ENCODE measurements at places on chromosomes 2 and 18. TPM values are rescaled to one million over a fixed set of nuclear protein-coding genes. Genes with fewer than 3 reads are reported as not detected.
A peak's percentile ranks its signal among the peaks of the same experiment; 100 is the strongest.

- no peak overlapping the region for H3K27ac ChIP-seq
- no peaks in the 10 kb centered on the region for H3K4me1 ChIP-seq
- DNase-seq = no peak
- H3K4me3 ChIP-seq = no peak overlapping the region
- no peaks in the 10 kb centered on the region for H3K27me3 ChIP-seq
Measured at GRCh38 chr2:233285921-233286320, 21.7 kb upstream of the SAG start.

GRCh38 chr2:47270421-47270820 is 115.3 kb upstream of the STPG4 start:
- no peak for DNase-seq
- H3K27me3 ChIP-seq = no peaks in the 10 kb centered on the region
- H3K4me3 ChIP-seq = no peak overlapping the region
- no peaks in the 10 kb centered on the region for H3K36me3 ChIP-seq
- peak overlapping the region; percentile 10 for H3K27ac ChIP-seq

DNA sequence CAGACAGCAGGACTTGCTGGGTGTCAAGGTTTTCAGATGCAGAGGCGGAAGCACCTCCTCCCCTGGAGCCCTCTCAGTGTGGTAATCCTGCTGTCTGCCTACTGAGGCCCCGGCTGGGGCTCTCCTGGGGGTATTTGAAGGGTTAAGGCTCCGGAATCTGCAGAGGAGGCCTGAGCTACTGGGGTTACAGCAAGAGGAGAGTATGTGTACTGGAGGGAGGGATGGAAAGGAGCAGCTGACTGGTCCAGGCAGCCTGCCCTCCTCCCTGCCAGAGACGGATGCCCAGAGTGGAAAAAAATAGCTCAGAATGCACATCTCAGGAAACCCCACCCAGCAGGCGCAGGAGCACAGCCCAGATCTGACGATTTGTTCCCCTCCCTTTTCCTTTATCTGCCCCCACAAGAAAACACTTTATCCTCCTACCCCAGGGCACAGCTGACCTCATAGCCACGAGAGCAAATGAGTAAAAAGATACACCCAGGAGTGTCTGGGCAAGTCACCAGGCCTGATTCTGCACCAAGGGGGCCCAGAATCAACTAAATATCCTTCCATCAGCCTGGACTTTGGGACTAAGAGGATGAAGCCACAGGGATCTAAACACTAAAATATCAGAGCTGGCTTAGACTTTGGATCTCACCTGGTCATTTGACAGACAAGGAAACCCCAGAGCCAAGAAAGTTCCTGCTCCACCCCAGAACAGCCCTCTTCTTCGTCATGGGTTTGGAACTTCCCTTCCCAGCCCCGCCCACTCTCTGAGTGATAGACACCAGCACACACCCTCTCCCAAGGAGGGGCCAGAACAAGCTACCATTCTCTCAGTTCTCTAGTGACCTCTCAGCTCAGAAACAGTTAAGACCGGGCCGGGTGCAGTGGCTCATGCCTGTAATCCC is 5.5 kb downstream of the TMBIM1 start:
- peak overlapping the region; percentile 28 for H3K4me3 ChIP-seq
- peaks cover 49% of the 10 kb centered on the region for H3K4me1 ChIP-seq
- no peaks in the 10 kb centered on the region for H3K36me3 ChIP-seq
- no peaks in the 10 kb centered on the region for H3K27me3 ChIP-seq
- peak; percentile 83 for DNase-seq
- H3K27ac ChIP-seq = peak overlapping the region; percentile 77

DNA sequence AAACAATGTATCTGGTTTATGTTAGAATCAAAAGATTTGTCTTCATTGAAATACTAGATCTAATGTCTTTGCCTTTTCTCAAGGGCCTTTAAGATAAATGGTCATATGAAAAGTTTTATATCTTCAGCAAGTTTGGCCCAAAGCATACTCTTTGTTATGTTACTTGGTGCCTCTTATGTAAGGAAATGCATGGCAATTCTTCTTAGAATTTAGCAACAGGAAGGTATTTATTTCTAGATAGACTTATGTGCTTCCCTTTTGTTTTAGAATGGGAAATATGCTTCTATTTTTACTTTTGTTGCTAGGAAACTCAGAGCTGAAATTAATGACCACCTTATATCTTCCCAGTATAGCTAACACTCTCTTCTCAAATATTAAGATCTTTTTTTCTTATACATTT is 117.4 kb upstream of the DLX2 start:
- no peaks in the 10 kb centered on the region for H3K27me3 ChIP-seq
- H3K36me3 ChIP-seq = no peaks in the 10 kb centered on the region
- no peak overlapping the region for H3K4me3 ChIP-seq
- no peak overlapping the region for H3K27ac ChIP-seq

GRCh38 chr18:13223311-13224143 is 5.0 kb downstream of the LDLRAD4 start:
- H3K27ac ChIP-seq = no peak overlapping the region
- peaks cover 15% of the 10 kb centered on the region for H3K27me3 ChIP-seq
- peaks cover 3% of the 10 kb centered on the region for H3K4me1 ChIP-seq
- no peaks in the 10 kb centered on the region for H3K36me3 ChIP-seq

GRCh38 chr2:222448748-222449181 is 24.4 kb downstream of the SGPP2 start:
- H3K27me3 ChIP-seq = no peaks in the 10 kb centered on the region
- no peak overlapping the region for H3K4me3 ChIP-seq
- H3K4me1 ChIP-seq = no peaks in the 10 kb centered on the region

GRCh38 chr18:11956371-11957308 is 24.7 kb upstream of the IMPA2 start:
- no peaks in the 10 kb centered on the region for H3K36me3 ChIP-seq
- H3K4me1 ChIP-seq = peaks cover 5% of the 10 kb centered on the region
- DNase-seq = no peak
- H3K27ac ChIP-seq = no peak overlapping the region
- no peaks in the 10 kb centered on the region for H3K27me3 ChIP-seq

DNA sequence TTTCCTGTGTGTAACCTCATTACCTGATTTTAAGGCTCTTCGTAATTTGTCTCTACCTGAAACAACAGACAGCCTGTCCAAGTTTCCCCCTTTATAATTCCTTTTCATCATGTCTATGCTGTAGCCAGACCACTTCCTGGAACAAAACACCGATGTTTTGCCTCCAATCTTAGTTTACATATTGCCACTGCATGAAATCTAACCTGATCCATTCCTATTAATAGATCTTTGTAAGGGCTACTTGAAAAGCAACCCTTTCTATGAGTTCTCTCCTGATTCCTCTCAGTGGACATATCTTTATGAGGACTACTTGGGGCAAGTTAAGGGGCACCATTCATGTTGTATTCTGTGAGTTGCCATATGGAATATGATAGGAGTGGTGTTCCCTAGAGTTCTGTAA is 30.9 kb downstream of the ZNF638 start:
- peaks cover 54% of the 10 kb centered on the region for H3K36me3 ChIP-seq
- no peaks in the 10 kb centered on the region for H3K27me3 ChIP-seq
- H3K4me1 ChIP-seq = no peaks in the 10 kb centered on the region
- H3K4me3 ChIP-seq = no peak overlapping the region

GRCh38 chr2:158458617-158458920 is 1.8 kb downstream of the PKP4 start:
- DNase-seq = no peak
- peak overlapping the region; percentile 89 for H3K4me3 ChIP-seq
- peak overlapping the region; percentile 79 for H3K27ac ChIP-seq
- no peaks in the 10 kb centered on the region for H3K27me3 ChIP-seq

DNA sequence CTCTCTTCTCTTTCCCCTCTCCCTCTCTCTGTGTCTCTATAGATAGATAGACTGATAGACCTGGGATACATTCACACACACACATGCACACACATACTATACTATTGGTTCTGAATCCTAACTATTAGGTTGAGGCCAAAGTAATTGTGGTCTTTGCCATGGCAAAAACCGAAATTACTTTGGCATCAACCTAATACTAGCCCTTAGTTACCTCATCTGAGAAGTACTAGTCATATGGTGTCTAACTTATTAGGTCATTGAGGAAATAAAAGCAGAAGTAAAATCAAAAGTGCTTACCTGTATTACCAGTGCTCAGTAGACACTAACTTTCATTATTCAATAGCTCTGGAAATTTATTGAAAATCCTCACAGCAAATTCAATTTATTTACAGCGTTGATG is 451.5 kb downstream of the EPHA4 start:
- H3K27me3 ChIP-seq = no peaks in the 10 kb centered on the region
- no peak for DNase-seq
- no peak overlapping the region for H3K27ac ChIP-seq
- no peaks in the 10 kb centered on the region for H3K36me3 ChIP-seq
- H3K4me1 ChIP-seq = no peaks in the 10 kb centered on the region

Gene HOXD8
- total RNA-seq = not detected

Gene IFIH1
- total RNA-seq = 15.4 TPM

Data from Panc1 (cell line).